ENCODE measurements at places on chromosomes 3 and 15.
A peak's percentile ranks its signal among the peaks of the same experiment; 100 is the strongest.

DNA sequence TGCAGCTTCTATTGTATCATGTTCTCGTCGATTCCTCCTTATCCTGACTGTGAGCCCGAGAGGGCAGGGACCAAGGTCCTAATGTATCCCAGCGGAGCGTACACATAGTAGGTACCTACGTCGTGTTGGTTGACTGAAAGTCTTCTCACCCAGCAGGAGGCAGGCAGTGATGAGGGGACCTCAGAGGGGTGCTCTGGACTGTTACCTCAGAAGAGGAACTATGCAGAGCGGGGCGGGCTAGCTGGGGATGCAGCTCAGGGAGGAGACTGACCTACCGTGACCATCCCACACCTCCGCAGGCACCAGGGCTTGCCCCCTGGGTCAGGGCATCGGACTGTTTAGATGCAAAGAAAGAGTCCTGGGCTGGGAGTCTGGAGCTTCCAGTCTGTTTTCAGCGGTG, 11.4 kb downstream of the CHAC1 start:
- no peak for DNase-seq

GRCh38 chr15:91444656-91445055, 344.6 kb downstream of the SV2B start:
- no peak for DNase-seq

- no peak for DNase-seq
Observed at GRCh38 chr3:29011441-29011840, 269.4 kb upstream of the RBMS3 start.

DNA sequence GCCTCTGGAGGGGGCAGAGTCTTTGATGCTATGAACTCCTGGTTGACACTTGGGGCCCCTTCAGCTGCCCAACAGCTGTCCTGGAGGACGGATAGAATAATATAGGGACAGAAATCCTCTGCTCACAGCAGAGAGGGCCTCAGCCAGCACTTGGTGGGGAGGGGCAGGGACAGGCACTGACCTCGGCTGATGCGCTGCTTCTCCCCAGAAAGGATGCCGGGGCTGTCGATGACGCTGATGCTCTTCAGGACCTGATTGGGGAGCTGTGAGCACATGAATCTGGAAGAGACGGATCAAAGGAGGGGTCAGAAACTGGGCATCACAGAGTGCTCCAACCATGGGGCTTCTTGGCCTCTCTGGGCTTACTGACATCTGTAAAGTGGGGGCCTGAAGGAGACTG, 29.5 kb downstream of the EHD4 start:
- DNase-seq: no peak

- DNase-seq: no peak
Observed at GRCh38 chr3:171315101-171315500, 145.1 kb downstream of the TNIK start.

GRCh38 chr15:43067717-43068461, 37.9 kb downstream of the UBR1 start:
- DNase-seq: peak; percentile 9

GRCh38 chr3:133246119-133246518, 153.7 kb upstream of the BFSP2 start:
- DNase-seq: no peak

- no peak for DNase-seq
Observed at GRCh38 chr3:17771177-17772017, 29.0 kb upstream of the TBC1D5 start.

DNA sequence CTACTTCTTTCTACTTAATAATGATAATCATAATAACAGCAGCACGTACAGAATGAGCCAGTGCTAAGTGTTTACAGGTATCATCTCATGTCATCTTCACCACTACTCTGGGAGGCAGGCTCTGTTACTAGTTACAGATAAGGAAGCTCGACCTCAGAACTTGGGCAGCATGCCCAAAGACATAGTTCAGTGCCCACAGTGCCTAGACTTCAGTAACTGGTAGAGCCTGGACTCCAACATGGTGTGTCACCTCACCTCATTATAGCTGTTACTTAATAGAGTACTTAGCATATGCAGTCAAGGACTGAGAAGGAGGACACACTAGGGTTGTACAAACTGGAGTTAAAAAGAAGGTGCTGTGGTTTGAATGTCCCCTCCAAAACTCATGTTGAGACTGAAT, 7.6 kb downstream of the GADL1 start:
- DNase-seq: no peak

- no peak for DNase-seq
Observed at GRCh38 chr3:105858017-105858416, 10.8 kb downstream of the CBLB start.

DNA sequence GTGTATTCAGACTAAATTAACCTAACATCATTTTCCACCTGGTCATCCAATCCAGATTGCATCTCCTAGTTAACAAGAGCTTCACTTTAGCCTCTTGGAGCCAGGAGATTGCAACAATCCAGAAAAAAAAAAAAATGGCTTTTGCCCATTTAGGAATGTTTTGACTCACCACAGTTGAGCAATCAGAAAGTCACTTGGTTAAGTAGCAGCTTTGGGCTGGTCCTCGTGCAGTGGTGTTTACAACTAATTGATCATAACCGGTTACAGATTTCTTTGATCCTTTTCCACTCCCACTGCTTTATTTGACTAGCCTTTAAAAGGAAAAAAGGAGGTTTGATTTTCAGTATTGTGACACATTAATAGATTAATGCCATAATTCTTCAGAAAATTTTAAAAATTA, 688.8 kb upstream of the CCDC54 start:
- DNase-seq: no peak

DNA sequence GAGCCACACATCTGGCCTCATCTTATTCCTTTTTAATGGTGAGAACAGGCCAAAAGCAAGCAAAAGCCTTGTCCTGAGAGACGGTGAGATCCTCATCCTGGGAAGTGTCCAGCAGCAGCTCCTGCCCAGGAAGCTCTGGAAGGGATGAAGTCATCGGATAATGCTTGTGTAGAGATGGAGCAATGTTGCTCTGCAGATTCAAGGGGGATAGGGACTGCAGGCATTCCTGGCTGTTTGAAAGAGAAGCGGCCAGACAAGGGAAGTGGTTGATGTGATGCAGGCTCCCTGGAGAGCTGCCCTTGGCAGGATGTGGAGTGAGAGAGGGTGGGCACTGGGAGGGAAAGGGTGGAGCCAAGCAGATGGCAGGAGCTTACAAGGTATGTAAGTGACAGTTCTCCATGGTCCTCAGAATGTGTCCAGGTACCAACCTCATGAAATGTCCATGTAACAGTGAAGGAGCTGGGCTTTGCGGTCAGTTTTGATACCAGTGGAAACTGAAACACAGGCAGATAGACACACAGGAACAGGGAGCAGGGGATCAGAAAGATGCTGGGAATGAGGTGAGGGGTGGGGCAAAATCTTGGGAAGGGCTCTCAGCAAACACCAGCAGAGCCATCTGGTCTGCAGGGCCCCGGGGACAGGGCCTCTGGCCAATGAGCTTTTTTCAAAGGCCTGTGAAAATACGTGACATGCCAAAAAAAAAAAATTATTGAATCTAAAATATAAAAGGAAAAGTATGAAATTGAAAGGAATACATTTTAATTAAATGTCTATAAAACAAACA, 32.2 kb upstream of the LACTB start:
- DNase-seq: no peak

DNA sequence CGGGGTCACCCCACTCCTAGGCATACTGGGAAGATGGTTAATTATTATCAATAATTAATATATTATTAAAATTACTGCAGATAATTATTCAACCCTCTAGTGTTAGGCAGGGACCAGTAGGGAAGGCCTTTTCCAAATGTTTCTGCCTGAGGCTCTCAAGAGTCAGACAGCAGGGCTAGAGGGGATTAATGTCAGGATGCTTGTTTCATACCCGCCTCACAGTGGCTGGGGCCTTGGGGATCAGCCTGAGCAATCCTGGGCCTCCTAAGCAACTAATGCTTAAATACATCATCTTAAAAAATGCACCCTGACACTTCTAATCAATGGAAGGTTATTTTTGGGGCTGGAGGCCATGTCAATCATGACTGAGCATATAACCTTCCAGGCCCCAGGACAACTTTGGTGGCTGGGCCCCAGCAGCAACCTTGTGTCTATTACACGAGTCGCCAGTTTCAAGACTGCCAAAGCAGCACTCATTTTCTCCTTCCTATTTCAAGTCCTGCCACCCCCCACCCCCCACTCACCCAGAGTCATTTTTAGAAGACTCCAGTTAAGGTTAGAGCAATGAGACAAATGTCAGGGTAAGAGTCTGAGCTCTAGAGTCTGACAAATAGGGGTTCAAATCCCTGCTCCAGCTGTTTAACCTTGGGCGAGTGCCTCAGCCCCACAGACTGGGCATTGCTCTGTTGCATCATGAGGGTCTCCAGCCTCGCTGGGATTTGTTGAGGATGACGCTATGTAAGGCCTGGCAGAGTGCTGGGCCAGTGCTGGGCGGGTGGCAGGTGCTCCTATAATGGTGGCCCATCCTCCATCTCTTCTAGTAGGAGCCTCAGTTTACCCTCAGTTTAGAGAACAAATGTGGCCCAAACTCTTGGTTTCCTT, 6.1 kb downstream of the AMOTL2 start:
- DNase-seq: no peak

- DNase-seq: no peak
Observed at GRCh38 chr15:33005582-33005981, 188.9 kb downstream of the FMN1 start.

- DNase-seq: no peak
Observed at GRCh38 chr3:101009386-101009785, 16.2 kb upstream of the ABI3BP start.

GRCh38 chr3:12232785-12233300, 56.0 kb upstream of the PPARG start:
- DNase-seq: no peak

DNA sequence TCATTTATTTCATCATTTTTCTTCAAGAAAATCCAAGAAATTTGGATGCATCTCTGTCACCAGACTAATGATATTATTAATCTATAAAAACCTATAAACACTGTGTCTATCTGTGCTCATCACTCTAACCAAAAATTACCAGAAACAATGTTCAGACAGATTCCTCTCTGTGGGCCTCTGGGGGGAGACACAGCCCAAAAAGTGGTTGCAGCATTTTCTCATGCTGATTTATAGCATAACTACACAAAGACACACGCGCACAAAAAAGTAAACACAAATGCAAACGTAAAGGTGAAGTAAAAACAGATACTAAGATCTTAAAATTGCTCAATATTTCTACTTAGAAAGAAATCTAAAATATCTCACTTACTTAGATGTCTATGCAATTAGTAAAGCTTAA, 976.0 kb downstream of the GBE1 start:
- no peak for DNase-seq

- no peak for DNase-seq
Observed at GRCh38 chr15:53074221-53074620, 284.1 kb upstream of the ONECUT1 start.

GRCh38 chr15:27214961-27215360, 244.0 kb downstream of the GABRG3 start:
- DNase-seq: no peak

DNA sequence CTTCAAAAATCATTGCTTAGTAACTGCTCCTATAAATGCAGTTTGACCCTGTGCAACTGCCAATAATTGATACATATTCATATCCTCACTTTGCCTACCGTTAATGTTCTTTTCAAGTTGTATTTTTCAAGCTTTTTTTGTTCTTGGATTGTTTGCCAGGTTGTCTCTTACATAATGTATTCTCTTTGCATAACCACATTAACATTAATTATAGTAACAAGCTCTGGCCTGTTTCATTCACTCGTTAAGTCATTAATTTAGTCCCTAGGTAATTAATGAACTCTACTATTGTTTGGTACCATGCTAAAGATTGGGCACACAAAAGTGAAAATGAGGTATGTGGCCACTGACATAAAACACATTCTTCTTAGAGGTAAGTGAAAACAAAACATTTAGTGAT, 1338.8 kb downstream of the NSUN3 start:
- DNase-seq: no peak

- no peak for DNase-seq
Observed at GRCh38 chr3:149042789-149043386, 43.4 kb downstream of the HLTF start.

- DNase-seq: no peak
Observed at GRCh38 chr15:80691575-80691974, 3.5 kb upstream of the ABHD17C start.

GRCh38 chr3:124014366-124014942, 22.5 kb upstream of the ROPN1 start:
- DNase-seq: no peak

GRCh38 chr15:29183071-29183831, 86.4 kb downstream of the NSMCE3 start:
- DNase-seq: no peak

GRCh38 chr3:63934041-63934866, 22.1 kb upstream of the SCAANT1 start:
- no peak for DNase-seq

GRCh38 chr15:71708741-71709140, 101.6 kb upstream of the NR2E3 start:
- DNase-seq: no peak

DNA sequence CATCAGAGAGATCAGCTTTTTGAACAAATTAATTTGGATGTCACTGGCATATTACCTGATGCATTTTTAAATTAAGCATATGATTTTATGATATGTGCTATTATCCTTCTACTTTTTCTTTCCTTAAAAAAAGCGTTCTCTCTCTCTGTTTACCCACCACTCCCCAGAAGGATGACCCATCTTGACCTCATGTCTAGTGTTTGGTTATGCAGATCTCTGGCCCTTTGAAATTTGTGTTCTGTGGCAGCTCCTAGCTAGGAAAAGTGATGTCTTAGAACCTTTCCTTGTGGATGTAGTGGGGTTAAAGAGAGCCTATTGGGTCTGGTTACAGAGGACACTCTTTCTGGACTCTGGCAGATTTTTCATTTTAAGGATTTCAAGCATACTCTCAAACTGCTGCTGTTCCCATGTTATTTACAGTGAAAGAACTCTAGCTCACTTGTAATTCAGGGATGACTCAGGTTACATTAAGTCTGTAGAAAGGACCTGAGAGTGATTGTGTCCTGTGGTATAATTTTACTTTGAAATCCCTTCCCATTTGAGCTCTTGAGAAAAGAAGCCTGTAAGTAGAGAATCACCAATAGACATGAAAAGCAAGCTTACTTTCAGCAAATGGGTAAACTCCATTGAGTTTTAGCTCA, 23.8 kb downstream of the ARHGEF26 start:
- DNase-seq: no peak

DNA sequence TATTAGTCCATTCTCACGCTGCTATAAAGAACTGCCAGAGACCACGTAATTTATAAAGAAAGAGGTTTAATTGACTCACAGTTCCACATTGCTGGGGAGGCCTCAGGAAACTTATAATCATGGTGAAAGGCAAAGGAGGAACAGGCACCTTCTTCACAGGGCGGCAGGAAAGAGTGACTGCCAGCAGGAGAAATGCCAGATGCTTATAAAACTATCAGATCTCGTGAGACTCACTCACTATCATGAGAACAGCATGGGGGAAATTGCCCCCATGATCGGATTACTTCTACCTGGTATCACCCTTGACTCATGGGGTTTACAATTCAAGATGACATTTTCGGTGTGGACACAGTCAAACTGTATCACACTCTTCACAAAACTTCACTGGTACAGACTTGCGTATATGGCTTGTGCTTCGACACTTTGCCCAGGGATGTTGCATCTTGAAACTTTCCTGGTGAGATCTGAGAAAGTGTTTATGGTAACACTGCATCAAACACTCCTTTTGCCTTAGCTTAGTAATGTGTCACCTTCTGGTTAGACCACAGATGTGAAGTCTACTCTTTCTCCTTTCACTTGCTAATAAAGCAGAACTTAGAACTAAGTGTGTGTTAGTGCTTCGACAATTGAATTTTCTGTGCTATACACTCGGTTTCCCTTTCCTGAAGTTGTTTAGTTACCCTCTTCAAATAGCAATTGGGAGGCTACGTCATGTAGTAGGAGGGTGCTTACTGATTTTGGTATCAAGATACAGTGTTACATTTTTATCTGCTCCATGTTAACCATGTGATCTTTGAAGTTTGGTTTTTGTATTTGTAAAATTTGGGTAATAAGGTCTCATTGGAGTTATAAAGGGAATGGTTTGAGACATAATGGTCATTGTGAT, 185.7 kb downstream of the LPP start:
- DNase-seq: peak; percentile 59
